CD4-positive, alpha-beta T cell treated with Interferon alpha-2 for 1 hour (primary cell): ENCODE measurements at places on chromosomes 2 and 18.
A peak's percentile ranks its signal among the peaks of the same experiment; 100 is the strongest.

- DNase-seq: no peak
Measured at GRCh38 chr2:185796758-185797157, 58.2 kb downstream of the FSIP2 start.

DNA sequence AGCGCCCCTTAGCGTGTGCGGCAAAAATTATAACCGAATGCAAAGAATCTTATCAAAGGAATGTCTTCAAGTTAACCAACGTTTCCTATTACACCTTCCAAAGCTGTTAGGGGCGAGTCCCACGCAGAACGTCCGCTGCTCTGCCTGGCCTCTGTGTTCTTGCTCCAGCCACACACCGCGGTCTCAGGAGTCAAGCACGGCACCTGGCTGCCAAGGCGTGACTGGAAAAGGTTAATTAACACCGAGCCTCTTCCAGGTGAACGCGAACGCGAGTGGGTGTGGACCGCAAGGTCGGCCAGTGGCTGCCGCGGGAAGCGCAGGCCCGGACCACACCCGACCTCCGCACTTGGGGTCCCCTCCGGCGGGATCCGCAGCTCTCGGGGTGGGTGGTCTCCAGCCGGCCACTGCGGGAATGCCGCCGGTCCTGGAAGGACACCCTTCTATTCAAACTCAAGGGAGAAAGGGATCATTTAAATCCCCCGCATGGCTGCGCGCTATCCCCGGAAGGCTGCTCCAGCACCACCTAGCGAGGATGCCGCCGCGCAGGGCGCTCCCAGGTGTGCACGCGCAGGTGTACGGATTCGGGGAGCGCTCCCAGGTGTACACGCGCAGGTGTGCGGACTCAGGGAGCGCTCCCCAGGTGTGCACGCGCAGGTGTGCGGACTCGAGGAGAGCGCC is 830 bp downstream of the CYB5A start:
- DNase-seq: no peak

DNA sequence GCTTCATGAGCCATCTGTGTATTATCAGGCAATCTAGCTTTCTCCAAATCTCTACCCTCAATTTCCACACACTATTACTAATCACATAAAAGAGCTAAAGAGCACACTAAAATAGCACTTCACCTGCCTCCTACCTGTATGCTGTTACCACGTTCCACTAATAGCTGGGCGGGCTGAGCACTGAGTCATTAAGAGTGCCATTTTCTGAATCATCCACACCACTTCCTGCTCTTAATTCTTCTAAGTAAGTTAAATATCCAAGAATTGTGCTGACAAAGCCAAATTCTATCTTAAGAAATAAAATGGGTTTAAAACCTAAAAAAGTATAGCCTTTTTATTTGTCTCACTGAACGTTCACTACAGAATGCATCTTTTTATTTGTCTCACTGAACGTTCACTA is 35.7 kb downstream of the NOL10 start:
- DNase-seq: peak; percentile 52

- no peak for DNase-seq
Measured at GRCh38 chr2:157946919-157947557, 70.9 kb upstream of the ACVR1 start.

DNA sequence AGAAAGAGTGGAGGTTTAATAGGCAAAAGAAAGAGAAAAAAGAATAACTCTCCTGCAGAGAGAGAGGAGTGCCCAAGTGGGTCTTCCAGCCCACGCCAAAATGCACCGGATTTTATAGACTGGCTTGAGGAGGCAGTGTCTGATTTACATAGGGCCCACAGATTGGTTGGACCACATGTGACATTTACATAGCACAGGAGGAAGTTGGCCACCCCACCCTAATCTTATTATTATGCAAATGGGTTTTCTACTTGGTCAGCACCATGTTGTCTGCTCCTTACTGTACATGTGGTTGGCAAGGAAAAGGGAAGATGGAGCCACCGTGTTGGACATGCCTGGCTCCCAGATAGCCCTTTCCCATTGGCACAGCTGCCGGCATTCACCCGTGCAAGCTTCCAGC is 56.8 kb downstream of the SP110 start:
- no peak for DNase-seq

- no peak for DNase-seq
Measured at GRCh38 chr18:77170890-77171410, 38.4 kb upstream of the MBP start.

DNA sequence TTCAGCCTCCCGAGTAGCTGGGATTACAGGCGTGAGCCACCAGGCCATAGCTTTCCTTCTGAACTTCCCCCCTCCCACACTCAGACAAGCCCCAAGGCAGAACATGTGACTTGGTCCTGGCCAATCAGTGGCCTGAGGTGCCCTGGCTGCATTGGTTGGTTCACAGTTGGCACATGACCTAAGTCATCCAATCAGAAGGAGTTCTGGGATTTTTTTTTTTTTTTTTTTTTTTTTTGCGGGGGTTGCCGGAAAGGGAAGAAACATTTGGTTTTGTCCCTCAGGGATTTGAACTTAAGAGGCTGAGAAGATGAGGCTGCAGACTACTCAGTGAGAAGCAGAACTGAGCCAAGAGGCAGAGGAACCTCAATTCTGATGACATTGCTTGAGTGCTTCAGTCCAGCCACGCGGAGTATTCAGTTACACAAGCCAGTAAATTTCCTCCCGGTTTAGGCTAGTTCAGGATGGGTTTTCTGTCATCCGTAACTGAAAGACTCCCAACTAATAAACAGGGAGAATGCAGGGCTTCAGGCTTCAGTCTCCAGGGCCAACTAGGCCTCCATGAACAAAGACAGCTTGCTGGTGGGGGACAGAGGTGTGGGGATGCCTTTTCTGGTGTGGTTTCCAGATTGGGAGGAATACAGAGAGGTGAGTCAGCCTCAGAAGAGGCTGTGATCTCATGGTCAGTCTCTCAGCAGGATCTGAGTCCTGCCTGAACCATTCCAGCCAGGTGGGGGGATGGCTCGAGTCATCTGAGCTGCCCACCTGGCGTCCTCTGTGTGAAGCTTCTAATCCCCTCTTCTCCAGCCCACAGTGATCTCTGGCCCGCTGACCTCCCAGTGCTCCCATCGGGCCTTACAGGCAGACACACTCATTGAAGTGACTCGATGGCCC is 9.2 kb downstream of the PTMA start:
- peak; percentile 55 for DNase-seq

- DNase-seq: no peak
Measured at GRCh38 chr18:69250305-69251151, 150.2 kb upstream of the DOK6 start.

- DNase-seq: no peak
Measured at GRCh38 chr2:169507698-169508097, 1.8 kb upstream of the KLHL41 start.

- no peak for DNase-seq
Measured at GRCh38 chr2:220006152-220006621, 378.8 kb downstream of the SLC4A3 start.

- DNase-seq: no peak
Measured at GRCh38 chr18:45116116-45116515, 435.4 kb downstream of the SETBP1 start.

DNA sequence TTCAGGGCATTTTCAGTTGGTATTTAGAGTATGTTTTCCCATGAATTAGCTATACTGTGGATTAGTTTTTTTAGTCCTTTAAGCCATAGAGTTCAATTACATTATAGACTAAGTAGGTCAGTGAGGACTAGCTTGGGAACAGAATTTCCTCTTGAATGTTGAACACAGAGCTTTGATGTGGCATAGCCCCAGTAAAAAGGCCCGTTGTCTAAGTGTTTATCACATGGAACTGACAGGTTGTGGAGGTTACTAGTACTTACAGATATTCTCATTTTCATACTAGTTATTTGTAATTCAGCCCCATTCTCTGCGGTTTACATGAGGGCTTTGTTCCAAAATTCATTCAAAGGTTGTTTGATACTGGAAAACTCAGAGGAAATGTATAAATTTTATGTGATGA is 6.2 kb downstream of the INSIG2 start:
- peak; percentile 8 for DNase-seq

DNA sequence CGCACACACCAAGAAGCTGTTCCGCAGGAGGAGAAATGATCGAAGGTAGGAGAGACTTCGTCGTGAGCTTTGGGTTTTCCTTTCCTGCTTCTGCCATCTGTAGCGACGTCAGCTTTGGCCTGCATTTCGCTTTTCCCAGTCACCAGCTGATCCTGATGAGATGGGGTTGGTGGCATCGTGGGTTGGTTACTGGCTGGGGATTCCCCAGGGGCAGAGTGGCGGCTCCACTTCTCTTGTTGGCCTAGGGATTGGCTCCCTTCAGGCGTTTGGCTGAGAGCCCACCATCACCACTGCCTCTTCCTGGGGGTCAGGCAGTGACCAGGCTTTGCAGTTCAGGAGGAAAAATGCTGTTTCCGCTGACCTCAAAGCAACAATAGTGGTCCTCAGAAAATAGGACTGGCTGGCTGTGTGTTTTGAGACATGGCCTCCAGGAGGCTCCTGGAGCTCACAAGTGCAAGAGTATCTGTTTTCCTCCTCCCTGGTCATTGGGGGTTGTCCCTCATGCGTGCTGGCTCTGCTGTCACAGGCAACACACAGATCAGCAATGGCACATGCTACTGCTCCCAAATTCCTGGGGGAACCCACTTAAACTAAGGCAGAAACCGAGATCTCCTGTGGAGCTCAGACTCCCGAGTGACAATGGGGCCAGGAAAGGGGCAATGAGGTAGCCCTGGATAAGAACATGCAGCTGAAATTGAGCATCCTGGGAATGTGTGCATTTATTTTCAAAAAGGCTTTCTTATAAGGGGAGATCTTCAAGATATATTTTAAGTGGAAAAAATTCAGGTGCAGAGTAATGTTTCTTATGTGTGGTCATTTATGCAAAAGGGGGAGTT is 173.0 kb downstream of the CTIF start:
- peak; percentile 18 for DNase-seq

DNA sequence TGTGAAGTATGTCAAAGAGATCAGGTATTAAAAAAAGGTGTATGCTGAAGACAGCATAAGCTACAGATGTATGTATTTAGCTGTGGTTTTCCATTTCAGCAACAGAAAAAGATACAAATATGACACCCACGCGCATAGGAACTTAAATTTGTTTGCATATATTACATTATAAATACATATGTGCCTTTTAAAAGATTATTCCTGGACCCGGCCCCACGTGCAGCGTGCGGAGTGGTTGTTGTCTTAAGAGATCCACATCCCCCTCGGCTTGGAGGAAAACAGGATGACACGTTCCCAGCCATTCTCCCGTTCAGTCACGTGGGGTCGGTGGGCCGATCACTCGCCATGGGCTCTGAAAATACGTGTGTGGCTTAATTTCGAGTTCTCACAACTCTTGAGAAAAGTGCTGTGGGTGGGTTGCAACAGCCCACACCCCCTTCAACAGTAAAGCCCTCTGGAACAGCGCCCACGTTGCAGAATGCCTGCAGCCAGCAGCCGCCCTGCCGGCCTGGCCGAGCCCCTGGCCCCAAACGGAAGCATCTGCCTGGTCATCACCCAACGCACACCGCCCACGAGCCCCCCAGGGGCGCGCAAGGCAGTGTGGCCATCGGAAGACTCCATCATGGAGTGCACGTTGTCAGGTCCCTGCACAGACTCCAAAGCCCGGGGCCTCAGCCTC is 18.6 kb upstream of the KCNG2 start:
- DNase-seq: no peak

DNA sequence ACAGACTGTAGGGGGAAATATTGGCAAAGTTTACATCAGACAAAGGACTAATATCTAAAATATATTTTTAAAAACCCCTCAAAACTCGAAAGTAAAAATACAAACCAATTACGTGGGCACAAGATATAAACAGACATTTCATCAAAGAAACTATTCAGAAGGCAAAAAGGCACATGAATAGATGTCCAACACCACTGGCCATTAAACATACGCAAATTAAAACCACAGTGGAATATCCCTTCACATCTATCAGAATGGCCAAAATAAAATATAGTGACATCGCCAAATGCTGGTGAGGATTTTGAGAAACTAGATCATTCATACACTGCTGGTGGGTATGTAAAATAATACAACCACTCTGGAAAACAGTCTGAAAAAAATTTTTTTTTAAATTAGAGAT is 30.6 kb upstream of the PAPOLG start:
- no peak for DNase-seq

DNA sequence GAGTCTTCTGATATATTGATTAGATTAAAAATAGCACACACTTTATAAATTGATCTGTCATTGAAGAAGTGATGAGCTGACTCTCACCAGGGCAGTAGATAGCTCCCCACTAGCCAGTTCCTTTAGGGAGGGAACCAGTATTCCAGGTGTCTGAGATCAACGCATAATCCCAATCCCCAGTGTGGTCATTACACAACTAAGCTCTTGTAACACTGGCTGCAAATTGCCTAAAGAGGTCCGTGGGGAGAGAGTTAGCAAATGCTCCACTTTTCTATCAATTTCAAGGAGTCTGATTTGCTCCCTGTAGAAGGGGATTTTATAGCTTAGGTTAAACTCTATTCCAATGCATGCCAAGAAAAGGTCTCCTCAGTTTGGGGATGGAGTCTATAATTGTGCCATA is 7.7 kb downstream of the SLC14A1 start:
- no peak for DNase-seq

DNA sequence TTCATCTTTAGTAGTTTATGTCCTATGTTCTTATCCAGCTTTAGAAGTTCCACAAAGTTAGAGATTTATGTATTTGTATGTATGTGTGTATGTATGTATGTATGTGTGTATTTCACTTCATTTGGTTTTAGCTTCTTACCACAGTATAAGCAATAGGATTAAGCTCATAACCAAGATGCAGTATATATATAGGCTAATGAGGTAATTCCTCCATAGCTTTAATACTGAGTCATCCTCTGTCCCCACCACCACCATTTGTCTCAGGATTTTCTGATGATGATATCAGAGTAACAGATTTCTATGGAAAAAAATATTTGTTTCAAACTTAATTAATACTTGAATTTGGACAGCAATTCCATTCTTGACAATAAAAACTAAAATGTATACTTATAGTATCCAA is 159.2 kb downstream of the SOX11 start:
- no peak for DNase-seq

GRCh38 chr18:40088130-40088529 is 1866.9 kb upstream of the PIK3C3 start:
- DNase-seq: no peak

DNA sequence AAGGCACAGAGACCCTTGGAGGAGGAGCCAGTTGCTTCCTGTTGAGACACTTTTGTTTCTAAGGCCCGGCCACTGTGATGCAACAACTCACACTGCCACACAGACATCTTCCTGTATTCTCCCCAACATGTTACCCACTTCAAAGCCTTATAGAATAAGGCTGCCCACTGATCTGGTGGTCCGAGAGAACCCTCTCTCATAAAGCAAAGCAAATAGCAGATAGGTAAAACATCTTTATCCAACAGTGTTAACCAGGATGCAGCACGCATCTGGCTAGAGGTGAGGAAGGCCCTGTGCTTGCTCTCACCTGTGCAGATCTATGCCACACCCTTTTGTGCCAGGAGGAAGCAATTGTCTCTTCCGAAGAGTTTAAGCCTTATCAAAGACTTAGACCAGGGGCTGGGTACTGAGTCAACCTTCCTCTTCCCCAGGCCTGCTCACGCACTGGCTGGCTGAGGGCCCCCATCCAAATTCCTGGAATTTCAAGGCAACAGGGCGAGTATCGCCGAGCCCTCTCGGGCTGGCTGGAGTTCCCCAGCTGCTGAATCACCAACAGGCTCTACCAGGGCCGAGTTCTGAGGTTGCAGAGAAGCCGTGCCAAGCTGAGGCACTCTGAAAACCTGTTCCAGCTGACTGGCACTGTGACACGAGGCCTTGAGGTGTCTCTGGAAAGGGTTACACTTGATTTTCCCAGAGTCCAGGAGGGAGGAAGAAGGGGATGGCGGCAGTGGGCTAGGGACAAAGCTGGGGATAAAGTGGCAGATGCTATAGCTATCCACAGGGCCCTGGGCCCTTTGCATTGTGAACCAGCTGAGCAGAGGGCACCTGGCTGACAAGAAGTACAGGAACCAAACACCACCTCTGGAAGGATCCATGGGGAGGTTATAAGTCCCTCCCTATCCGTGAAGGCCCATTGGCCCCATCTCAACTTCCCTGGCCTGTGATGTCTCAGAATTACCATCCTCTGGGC is 29.3 kb downstream of the TGFA start:
- DNase-seq: peak; percentile 43
